Omental fat pad (tissue), 4 donors: ENCODE measurements at places on chromosomes 7 and 10. TPM values are rescaled to one million over a fixed set of nuclear protein-coding genes. Genes with fewer than 3 reads are reported as not detected.

The SH2D4B gene
- total RNA-seq = not detected

DNA sequence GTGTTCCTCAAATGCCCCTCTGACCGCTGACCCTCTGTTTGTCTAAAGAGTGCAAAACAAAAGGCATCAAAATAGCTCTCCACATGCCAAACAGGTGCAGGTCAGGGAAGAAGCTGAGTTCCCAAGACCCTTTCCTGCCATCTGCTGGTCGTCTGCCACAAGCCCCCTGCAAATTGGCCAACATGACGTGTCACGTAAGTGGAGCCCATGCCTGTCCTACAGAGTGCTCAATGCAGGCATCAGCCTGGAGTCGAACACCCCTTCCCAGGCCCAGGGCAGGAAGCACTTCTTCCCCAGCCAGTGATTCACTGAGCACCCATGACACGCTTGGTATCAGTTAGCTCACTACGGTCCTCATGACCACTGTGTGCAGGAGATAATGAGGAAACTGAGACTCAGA is 14.1 kb downstream of the TMEM72 start:
- no peak for DNase-seq

DNA sequence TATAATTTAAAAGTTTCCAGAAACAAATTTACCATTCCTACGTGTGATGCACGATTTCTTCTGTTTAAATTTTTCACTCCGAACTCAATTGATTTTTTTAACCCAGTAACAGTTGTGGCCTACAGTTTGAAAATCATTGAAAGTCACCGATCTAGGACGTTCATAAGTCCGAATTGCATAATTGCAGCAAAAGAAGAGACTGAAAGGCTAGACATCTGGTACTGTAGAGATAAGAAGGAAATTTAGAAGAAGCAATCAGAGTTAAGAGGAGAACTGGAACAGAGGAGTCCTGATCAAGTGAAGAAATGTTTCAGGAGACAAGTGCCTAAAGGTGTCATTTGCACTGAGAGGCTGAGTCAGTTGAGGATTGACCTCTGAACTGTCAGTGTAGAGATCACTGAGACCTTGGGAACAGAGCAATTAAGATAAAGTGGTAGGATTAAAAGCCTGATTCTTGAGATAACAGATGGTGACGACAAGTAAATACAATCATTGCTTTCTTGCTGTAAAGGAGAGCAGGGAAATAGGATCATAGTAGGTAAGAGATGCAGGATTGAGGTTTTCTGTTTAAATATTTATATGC is 73.5 kb downstream of the ZFAND4 start:
- DNase-seq = no peak

DNA sequence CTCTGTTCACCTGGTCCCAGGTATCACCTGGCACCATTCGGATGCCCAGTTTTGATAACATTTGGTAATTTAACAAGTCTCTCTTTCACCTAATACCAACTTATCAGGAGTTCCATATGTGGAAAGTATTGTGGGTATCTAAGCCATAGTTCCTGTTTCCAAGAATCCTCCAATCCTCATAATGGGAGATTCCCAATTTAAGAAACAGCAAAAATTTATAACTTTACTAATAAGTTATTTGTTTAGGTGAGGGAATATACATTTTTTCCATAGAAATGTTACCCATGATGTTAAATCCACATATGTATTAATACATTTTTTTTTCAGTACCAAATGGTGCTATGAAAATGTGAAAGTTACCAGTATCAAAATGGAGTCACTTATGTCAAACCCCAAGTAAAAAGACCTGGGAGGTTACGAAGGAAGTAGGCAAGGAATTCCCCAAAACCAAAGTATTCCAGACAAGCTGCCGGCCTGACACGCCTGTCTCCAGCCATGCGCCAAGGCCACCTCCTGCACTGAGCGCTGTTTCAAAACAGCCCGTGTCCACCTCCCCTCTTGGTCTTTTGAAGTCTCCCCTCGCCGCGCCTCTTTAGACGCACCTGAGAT is 44.8 kb downstream of the PRKCQ start:
- DNase-seq = no peak

GRCh38 chr7:36283711-36284130 is 105.9 kb upstream of the ANLN start:
- DNase-seq = no peak

DNA sequence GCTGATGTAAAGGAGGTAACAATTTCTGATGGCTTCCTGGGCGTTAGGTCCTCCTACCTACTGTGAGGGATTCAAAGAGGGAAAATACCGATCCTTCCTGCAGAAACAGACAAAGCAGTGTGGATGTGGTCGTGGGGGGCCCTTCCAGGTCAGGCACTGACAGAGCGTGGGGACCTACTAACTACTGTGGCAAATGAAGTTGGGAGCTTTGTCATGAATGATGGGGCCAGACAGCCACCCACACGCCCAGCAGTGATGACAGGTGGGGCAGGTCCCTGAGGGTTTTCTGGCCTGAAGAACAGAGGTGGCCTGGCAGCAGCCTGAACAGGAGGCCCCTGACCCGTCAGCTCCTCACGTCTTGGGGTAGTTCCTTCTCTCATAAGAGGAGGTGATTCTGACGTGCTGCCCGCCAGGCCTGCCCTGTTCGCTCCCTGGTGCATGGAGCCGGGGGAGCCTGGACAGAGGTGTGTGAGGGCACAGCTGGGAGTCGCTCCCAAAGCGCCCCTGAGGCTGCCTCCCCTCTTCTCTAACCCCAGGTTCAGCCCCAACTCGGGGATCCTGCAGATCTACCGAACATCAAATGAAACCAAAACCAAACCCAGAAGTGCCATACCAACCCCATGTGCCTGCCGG is 4.2 kb downstream of the ATP6V0E2 start:
- DNase-seq = peak; percentile 12

DNA sequence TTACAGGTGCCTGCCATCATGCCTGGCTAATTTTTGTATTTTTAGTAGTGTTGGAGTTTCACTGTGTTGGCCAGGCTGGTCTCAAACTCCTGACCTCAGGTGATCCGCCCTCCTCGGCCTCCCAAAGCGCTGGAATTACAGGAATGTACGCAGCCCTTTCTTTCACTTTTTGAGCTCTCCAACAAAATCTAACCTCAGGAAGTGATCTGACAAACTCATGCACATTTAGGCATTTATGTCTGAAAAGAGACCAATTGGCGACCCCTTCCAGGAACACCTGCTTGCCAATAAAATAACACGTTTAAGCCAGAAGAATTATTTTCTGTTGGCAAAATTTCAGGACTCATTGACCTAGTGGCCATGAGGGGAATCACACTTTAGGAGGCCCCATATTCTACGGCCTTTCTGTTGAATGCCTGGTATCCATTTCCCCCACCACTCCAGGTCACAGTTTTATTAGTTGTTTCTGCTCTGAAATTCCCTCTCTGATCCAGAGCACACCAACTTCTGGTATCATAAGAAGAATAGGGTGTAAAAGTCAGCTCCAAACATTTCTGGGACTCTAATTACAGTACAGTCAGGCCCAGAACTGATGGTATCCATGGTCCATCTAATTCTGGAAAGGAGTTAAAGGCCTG is 65.8 kb upstream of the FRMD4A start:
- no peak for DNase-seq

DNA sequence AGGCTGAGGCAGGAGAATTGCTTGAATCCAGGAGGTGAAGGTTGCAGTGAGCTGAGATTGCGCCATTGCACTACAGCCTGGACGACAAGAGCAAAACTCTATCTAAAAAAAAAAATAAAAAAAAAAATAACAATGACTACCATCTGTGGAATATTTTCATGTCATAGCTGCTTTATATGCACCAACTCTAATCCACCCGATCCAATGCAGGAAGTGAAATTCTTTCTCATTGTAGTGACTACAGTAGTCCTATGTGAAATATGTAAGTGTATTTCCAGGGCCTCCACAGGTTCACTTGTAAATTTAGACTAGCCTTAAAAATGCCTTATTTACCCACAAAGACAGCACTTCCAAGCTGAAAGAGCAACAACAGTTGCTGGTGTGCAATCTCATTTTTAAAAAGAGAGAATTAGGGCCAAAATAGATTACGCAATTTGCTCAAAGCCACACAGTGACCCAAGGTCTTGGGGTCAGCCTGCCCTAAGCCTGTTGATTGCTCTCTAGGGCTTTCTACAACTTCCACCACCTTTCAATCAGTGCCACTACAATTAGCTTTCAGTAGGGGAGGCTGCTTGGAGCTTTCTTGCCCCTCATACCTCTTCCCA is 25.8 kb upstream of the EGFR start:
- DNase-seq = no peak

GRCh38 chr10:119477444-119477843 is 65.1 kb downstream of the RGS10 start:
- no peak for DNase-seq

DNA sequence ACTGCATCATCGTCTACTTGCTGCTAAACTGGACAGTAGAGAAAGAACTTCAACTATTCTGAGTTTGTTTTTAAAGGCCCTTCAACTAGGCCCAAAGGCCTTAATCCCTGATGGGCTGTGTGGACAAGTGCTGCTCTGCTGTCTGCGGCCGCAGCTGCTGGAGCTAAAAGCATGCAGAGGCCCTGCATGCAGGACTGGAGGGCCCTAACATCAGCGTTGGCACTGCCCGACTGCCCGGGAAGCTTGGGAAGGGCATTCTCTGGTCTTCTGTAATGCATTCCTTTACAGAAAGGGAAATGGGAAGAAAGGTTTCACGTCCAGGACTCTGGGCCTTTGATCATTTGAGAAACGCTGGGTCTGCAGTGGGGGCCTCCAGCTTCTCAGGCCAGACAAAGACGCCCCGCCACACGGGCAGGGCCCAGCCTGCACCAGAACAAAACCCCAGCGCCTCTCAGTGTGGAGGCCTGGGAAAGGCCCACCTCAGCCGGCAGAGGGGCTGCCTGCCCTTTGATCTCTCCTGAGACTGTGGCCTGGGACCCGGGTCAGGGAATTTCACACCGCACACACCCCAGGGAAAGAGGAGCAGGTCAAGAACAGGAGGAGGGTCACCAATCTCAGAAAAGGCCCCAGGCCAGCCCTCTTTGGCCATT is 229.3 kb downstream of the DNAJB6 start:
- no peak for DNase-seq

The LOXL4 gene
- 3.3 TPM for total RNA-seq

DNA sequence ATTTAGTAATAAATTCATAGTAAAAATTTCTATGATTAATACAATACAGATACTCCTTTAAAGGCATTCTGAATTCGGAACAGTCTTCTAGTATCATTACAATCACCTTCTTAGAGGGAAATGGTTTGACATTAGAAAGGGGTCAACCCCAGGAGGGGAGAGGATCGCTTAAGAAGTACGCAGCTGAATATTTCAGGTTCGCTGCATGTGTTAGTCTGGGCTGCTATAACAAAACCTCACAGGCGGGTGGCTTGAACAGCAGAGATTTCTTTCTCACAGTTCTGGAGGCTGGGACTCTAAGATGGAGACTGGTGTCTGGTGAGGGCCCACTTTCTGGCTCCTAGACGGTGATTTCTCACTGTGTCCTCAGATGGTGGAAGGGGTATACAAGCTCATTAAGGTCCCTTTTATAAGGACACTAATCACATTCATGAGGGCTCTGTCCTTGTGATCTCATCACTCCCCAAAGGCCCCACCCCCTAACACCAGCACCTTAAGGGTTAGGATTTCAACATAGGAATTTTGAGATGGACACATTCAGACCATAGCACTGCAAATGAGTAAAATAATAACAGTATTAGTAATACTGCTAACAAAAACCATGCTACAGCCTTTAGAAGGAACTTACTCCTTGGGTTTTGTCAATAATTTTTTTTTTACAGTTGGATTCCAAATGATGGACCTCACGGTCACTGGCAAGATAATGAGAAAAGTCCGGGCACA is 34.0 kb downstream of the GNA12 start:
- DNase-seq = no peak

- no peak for DNase-seq
Measured at GRCh38 chr7:95335093-95335492, 10.8 kb upstream of the PON1 start.

The HKDC1 gene
- 0.13 TPM for total RNA-seq

The DPP6 gene
- 1.8 TPM for total RNA-seq

DNA sequence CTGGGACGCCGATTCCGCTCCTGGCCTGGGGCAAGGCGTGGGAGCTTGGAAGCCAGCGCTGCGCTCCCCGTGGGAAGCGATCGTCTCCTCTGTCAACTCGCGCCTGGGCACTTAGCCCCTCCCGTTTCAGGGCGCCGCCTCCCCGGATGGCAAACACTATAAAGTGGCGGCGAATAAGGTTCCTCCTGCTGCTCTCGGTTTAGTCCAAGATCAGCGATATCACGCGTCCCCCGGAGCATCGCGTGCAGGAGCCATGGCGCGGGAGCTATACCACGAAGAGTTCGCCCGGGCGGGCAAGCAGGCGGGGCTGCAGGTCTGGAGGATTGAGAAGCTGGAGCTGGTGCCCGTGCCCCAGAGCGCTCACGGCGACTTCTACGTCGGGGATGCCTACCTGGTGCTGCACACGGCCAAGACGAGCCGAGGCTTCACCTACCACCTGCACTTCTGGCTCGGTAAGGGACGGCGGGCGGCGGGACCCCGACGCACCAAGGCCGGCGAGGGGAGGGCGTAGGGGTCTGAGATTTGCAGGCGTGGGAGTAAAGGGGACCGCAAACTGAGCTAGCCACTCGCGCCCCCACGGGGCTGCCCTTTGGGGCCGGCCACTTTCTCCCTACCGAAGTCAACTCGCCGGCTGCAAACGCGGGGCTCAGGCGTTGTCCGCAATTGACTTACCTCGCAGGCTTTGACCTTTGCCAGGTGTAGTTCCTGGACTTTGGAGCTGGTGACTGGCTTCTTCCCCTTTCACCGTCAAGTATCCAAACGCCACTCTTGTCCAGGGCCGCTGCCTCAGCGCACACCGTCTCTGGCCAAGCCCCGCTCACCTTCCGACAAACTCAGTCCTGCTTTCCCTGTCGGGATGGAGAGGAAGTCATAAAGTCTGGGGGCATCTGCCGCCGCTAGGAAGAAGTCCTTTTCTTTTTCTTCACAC is at the start of gene SCIN:
Gene SCIN, plus strand, starts transcription at position 187 of the 928 bp plus-strand sequence. Its CDS starts 67 bp downstream, at position 254.
- peak; percentile 27 for DNase-seq

GRCh38 chr7:22934023-22934422 is 79.9 kb downstream of the HYCC1 start:
- DNase-seq = no peak

- DNase-seq = no peak
Measured at GRCh38 chr10:99993701-99994689, 15.8 kb downstream of the DNMBP start.

- no peak for DNase-seq
Measured at GRCh38 chr10:97577701-97578100, 5.1 kb downstream of the ANKRD2 start.

GRCh38 chr7:7668706-7669105 is 28.2 kb downstream of the UMAD1 start:
- no peak for DNase-seq
